ENCODE measurements at places on chromosomes 4 and X.
A peak's percentile ranks its signal among the peaks of the same experiment; 100 is the strongest.

GRCh38 chr4:145583191-145584055 lies 35.8 kb upstream of the MMAA start:
- DNase-seq: no peak

GRCh38 chr4:82733636-82734035 lies 65.0 kb downstream of the SCD5 start:
- DNase-seq: peak; percentile 14

- no peak for DNase-seq
Observed at GRCh38 chrX:29798469-29798868, 416.9 kb upstream of the MAGEB2 start.

- DNase-seq: no peak
Observed at GRCh38 chr4:155929833-155930232, 23.8 kb downstream of the CTSO start.

GRCh38 chr4:180542445-180543100 lies 1700.6 kb upstream of the TENM3 start:
- no peak for DNase-seq

- no peak for DNase-seq
Observed at GRCh38 chrX:105463473-105463872, 243.0 kb upstream of the TEX13A start.

DNA sequence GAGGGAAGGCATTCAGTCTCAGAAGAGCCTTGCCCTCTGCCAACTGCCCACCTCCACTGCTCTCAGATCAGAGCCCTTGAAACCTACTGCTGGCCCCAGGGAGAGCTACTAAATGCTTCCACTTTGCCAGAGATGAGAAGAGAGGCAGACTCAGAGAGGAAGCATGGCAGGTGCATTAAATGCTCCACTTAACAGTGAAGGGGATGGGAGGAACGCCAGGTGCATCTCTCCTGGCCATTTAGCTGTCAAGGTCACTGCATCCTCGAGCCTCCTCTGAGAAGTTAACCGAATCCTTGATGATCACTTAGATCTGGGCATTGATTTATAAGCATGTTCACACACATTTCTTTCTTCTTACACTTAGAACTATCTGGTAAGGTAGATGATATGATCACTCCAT lies 15.0 kb downstream of the TRPC5 start:
- DNase-seq: no peak

- no peak for DNase-seq
Observed at GRCh38 chrX:78375894-78376293, 48.5 kb upstream of the CYSLTR1 start.

DNA sequence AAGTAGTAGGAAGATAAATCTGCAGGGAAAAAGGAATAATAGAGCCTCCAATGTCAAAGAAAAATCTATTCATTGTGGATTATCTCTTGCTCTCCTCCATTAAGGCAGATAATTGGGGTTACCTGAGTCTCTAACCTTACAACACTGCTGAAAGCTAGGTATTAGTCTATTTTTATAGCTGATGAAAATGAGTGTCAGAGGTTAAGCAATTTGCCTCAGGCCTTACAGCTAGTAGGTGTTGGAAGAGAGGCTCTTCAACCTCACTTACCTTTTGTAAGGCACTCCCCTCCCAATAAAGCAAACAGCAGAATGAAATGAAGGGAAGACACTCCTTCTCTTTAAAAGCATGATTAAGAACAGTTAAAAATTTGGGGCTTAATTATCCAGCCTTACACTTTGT lies 45.4 kb upstream of the GAB1 start:
- DNase-seq: no peak

- DNase-seq: no peak
Observed at GRCh38 chr4:47651231-47651630, 166.2 kb downstream of the ATP10D start.

GRCh38 chr4:101086801-101087586 lies 260.3 kb downstream of the PPP3CA start:
- no peak for DNase-seq

- DNase-seq: no peak
Observed at GRCh38 chrX:14801136-14801535, 71.7 kb downstream of the FANCB start.
